Daoy (cell line): ENCODE measurements at places on chromosomes 2 and 18.

GRCh38 chr2:10972683-10973433 is 61.1 kb downstream of the KCNF1 start:
- no peak for DNase-seq

GRCh38 chr2:72619626-72620025 is 206.2 kb downstream of the EXOC6B start:
- peak; percentile 3 for DNase-seq

DNA sequence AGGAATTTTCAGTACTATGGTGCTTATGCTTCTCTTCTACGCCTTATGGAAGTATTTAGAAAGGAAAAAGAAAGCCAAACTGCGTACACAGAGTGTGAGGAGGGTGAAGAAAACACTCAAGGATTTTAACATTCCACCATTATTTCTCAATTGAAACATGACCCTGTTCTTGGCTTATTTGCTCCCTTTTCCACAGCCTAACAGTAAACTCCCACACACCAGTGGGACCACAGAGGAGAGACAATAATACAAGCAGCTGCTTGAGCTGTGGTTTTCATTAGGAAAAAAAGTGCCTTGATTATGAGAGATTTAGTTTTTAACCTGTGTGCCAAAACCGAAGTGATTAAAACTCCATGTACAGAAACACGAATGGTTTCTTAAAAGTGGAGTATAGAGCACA is 134.3 kb downstream of the MEP1B start:
- DNase-seq, result no peak

DNA sequence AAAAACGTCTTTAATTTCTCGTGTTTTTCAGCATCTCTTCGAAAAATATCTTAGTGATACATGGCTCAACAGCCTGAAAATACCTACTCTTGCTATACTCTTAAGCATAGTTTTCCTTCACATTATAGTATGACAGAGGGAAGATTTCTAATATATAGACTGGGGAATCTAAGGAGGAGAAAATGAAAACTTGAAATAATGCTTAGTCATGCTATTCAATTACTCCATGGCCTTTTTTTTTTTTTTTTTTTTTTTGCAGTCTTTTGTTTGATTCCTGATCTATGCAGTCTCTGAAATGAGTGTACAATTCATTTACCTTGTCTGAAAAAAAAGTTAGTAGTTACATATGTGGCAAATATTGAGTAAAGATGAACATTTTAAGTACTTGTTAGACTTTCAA is 337.8 kb downstream of the ARHGAP15 start:
- no peak for DNase-seq

GRCh38 chr2:12002215-12002614 is 255.8 kb downstream of the LPIN1 start:
- no peak for DNase-seq

- no peak for DNase-seq
Measured at GRCh38 chr2:223886726-223887125, 49.3 kb upstream of the AP1S3 start.

GRCh38 chr18:58682429-58683069 is 11.3 kb downstream of the MALT1 start:
- peak; percentile 67 for DNase-seq

- no peak for DNase-seq
Measured at GRCh38 chr2:230693411-230693810, 19.2 kb upstream of the CAB39 start.

DNA sequence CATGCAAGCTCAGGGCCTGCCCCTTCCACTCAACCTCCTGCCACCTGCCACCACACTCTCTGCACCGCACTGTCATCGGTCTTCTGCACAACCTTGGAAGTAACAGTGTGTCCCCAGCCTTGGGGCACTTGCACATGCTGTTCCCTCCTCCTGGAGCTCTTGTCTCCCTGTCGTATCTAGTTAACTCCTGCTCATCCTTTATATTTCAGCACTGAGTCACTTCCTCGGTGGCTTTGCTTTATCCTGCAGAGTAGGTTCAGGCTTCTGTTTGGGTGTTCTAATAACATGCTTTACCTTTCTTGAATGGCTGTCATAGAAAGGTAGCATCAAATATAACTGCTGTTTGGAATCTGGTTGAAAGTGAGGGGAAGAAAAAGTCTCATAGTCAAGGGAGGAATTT is 25.3 kb downstream of the PAX8 start:
- DNase-seq, result no peak

DNA sequence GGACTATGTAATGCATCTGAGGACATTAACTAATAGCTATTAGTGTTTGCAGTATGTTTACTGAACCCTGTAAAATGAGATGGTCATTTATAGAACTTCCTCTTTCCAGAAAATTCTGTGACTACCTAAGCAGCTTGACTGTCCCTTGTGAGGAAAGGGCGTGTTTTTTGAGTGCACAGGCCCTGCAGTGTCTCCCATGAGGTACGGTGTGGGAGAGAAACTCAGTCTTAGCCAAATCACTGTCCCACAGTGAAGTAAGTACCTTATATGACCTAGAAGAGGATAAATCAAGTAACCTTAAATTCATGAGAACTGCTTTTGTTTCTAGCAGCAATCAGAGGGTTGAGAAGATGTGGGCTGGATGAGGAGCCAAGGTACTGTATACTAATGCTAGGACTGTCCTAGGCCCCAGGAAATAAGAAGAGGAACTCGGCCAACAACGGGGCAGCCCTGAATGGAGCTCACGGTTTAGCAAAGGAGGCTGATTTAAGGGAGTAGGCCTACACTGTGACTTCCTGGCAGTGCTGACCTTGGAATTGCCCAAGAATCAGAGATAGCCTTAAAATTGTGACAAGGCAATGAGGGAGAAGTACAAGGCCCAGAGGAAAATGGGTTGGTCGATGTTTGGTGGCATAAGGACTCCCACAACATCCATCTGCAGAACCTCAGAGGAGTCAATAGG is 103.5 kb upstream of the CTAGE1 start:
- DNase-seq, result no peak

GRCh38 chr2:75828826-75829225 is 118.1 kb upstream of the GCFC2 start:
- no peak for DNase-seq

GRCh38 chr2:42979416-42979869 is 187.1 kb upstream of the HAAO start:
- DNase-seq, result no peak

- DNase-seq, result no peak
Measured at GRCh38 chr2:241701149-241701398, 765 bp upstream of the ING5 start.

- DNase-seq, result no peak
Measured at GRCh38 chr2:229127471-229127870, 143.6 kb downstream of the PID1 start.

GRCh38 chr2:37645836-37646235 is 25.6 kb downstream of the CDC42EP3 start:
- DNase-seq, result no peak

GRCh38 chr2:175730050-175730449 is 272.0 kb downstream of the LNPK start:
- no peak for DNase-seq

DNA sequence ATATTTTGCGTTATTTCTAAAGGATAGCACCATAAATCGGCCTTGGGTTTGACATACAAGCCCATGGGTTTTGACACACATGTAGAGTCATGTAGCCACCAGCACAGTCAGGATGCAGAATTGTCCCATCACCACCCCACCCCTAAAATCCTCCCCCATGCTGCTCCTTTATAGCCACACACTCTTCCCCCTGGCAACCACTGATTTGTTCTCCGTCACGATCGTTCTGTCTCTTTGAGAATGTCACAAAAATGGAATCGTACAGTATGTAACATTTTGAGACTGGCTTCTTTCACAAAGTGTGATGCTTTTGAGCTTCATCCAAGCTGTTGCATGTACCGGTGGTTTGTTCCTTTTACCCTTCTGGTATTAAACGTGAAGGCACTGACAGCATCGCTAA is 39.1 kb downstream of the CRACDL start:
- DNase-seq, result no peak

GRCh38 chr2:202104286-202104870 is 31.3 kb downstream of the KIAA2012 start:
- peak; percentile 69 for DNase-seq

GRCh38 chr2:64685430-64685829 is 31.7 kb upstream of the SERTAD2 start:
- no peak for DNase-seq

DNA sequence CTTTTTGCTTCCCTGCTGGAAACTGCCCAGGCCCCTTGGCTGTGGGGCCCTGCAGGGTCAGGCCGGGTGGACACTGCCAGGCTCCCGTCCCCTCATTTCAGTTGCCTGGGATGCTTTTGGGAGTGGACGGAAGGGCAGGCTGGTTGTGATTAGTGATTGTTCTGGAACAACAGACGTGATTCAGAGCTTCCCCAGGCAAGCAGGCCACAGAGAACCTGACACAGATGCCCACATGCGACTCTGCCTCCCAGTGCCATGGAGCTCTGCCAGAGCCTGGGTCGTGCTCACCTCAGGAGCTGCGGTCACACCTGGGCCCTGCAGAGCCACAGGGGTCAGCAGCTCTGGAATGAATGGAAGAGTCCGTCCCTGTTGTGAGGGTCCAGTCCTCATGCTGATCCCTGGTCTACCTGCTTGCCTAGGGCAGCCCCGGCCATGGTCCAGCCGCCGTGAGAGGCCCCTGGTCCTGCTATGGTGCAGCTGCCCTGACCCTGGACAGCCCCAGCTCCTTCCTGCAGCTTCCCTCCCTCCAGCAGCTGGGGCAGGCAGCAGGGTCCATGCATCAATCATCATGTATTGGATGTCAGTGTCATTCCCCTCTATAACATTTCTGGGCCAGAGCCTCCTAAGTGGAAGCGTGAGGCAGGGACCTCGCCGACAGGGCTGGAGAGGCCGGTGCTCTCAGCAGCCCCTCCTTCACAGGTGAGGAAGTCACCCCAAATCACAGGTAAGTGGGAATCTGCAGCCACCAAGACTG is 518.6 kb upstream of the MYT1L start:
- no peak for DNase-seq

- no peak for DNase-seq
Measured at GRCh38 chr2:232299927-232300674, 78.5 kb upstream of the ALPP start.

DNA sequence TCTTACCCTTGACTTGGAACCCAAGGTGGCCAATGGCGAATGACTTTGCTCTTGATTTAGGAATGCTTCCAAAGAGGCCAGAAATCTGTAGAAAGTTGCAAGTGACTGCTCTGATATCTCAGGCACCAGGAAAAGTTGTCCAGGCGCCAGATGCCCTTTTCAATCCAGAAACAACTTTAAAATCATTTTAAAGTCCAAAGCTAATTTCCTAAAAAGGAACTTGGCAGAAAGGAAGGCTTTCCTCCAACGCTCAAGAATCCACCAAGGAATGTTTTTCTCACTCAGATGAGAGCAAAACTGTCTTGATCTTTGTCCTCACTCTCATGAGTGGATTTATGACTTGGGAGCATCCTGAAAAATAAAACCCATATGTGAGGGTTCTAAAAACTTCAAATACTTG is 5.3 kb downstream of the NGEF start:
- DNase-seq, result no peak

- DNase-seq, result peak; percentile 35
Measured at GRCh38 chr18:44742718-44743311, 62.1 kb downstream of the SETBP1 start.

GRCh38 chr2:22855761-22856184 is 529.2 kb upstream of the KLHL29 start:
- DNase-seq, result no peak

- no peak for DNase-seq
Measured at GRCh38 chr2:179513181-179513580, 248.5 kb upstream of the SESTD1 start.

DNA sequence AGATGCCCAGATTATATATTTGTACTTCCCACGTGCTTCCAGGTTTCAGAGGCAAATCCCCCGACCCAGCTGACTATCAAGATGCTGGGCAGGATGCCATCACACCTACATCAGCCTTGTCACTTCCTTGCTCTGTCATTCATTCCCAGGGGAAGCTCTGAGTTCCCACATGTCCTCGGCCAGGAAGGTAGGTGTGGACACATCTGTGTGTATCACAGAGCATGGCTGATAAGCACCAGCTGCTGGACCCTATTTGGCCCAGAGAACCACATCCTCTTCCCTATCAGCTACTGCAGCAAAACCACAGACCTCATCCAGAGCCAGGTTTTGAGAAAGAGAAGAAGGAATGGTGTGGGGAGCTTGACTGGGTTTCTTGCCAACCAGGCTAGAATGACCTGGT is 31.9 kb upstream of the ITGA6 start:
- no peak for DNase-seq

- DNase-seq, result no peak
Measured at GRCh38 chr2:199216253-199216652, 241.5 kb downstream of the SATB2 start.

DNA sequence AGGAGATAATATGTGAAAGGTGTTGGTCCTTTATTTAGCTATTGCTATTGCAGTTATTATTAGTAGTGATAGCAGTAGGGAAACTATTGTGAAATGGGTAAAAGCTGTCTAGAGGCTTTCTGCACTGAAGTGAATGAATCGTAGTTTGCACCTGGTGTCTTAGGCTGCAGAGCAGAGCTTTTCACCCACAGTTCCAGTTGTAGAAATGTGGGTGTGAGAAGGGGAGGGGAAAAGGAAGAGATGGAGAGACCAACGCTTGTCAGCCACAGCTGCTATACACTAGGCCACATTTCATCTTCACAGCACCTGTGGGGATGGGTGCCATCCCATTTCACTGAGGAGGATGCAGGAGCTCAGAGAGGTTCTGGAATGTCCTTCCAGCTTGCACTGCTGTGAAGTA is 50.0 kb downstream of the TRPM8 start:
- DNase-seq, result no peak

DNA sequence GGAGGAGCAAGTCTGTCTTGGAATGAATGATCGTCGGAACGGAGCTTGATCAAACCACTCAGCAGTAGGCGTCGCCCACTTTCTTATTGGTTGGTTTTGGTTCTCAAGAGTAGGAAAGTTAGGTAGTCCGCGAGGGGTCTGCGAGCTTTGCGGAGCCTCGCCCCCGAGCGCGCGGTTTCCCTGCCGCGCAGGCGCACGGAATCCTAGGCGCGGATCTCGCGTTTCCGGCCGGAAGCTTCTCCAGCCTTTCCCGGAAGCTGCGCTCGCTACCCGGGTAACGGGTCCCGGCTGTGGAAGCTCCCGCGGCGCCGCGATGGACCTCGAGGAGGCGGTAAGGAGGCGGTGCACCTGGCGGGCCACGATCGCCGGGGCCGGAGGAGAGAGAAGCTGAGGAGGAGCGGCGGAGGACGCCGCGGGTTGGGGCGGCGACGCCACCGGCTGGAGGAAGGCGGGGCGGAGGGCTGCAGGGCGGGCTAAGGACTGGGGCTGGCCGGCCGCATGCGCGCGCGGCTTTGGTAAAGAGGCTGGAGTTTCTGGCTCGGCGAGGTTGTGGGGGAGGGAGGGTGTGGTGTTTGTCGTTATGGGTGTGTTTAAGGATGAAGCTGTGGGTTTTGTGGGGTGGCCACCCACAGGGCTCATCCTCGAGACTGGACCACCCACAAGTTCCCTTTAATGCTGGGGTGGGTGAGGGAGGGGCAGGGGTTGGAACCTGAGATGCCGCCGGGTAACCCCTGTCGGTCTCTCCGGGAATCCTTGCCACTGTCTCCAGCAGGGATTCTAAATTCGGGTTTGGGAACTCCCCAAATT is at the start of gene TAF1B:
Gene TAF1B (plus strand): TSS at position 246 of the 807 bp plus-strand sequence. CDS start 68 bp downstream, at position 314.
- DNase-seq, result peak; percentile 98

- DNase-seq, result no peak
Measured at GRCh38 chr2:170176212-170176611, 1.7 kb upstream of the MYO3B start.

- no peak for DNase-seq
Measured at GRCh38 chr2:28666496-28667184, 85.0 kb upstream of the PPP1CB start.
